ENCODE measurements at places on chromosomes 5 and 9.

DNA sequence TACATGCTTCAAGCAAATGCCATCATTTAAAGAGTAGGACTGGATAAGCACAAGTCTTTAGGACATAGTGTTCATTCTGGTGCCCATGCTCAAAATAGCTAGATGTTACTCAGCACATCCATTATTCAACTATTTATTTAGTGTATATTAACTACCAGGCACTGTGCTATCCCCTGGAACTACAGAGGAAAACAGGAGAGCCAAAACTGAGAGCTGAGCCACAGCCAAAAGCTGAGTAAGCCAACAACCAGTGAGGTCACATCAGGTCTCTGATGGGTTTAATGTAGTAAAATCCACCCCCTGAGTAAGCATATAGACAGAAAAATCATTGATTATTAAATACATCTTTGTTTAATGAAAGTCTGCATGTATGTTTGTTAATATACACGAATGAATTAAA is 469.3 kb upstream of the DMAC1 start:
- no peak for DNase-seq

- DNase-seq: no peak
Measured at GRCh38 chr5:43244823-43245565, 53.0 kb downstream of the NIM1K start.

GRCh38 chr9:98263482-98264357 is 8.3 kb upstream of the TBC1D2 start:
- DNase-seq: peak; percentile 86

- DNase-seq: no peak
Measured at GRCh38 chr5:177353093-177353492, 1.6 kb upstream of the LMAN2 start.

DNA sequence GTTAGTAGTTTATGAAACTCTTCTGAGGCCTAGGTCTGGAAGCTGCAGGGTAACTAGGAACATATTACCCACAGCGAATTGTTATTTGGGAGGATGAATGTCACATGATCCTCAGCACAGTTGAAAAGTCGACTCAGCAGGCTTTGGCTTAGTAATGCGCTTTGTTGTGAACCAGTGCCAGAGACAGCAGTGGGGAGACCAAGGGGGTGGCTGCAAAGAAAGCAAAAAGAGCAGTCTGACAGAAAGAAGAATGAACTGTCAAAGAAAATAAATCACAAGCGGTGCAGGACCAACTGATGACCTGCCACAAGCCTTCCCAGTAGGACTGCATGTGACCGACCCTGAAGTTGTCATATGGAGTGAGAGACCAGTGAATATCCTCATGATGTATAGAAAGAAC is 170.0 kb downstream of the CCDC171 start:
- DNase-seq: no peak

GRCh38 chr9:119282476-119283077 is 86.7 kb downstream of the BRINP1 start:
- no peak for DNase-seq

DNA sequence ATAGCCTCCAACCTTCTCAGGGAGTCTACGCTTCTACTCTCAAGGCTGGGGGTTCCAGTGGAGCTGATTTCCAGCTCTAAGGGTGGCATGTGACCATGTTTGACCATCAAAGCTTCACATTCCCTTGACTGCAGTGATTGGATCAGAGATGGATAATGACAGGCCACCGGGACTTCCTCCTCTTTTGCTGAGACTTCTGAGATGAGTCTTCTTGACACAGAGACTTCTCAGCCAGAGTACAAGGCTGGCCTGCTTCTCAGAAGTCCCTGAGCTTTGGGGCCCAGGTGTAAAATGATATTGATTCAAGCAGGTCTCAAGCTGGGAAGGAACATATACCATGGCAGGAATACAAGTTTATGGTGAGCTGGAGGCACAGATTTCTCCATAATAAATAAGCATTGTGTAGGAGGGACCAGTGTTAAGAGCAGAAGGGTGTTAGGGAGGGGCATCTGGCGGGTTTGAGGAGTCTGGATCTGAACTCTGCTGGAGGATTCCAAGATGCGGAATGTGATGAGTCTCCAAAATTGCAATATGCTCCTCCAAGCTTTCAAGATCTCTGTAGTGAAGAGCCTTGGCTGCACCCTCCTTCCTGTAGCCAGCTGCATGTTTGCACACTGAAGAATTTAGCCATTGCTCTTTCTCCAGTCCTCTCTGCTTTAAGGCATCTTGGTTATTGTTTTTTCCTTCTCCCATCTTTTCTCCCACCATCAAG is 41.7 kb upstream of the HSD17B4 start:
- DNase-seq: no peak

DNA sequence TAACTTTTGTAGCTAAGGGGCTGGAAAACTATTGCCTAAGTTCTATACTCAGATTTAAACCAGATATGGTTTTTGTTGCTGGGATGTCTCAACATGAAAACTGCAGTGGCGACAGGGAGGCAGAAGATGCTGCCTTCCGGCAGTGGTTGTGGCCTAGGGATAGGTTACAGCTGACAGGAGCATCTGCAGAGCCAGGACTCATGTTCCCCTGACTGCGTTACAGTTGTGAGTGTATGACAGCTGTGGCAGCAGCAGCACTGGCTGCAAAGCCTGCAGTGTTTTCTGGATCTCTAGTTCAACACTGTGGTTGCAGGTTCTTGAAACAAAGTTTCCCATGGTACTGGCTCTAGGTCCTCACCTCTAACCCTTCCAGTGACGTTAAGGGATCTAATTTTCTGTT is 498.8 kb upstream of the CDH18 start:
- no peak for DNase-seq

DNA sequence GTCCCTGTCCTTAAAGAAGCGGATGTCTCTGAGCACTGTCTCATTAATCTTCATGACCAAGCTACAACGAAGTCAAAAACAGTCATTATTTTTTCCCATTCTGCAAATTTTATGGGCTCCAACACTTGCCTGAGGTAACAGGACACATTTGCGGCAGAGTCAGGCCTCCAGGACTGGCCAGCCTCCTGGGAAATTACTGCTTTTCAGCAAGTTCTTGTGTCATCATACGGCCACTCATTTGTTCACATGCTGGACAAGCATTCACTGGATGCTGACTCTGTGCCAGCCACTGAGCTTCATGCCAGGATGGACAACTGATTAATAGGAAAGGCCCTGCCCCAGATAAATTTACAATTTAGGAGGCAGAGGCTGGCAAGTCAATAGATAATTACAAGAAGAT is 305.7 kb downstream of the ACTL7B start:
- DNase-seq: no peak

- DNase-seq: no peak
Measured at GRCh38 chr9:2725898-2726649, 8.8 kb downstream of the KCNV2 start.

DNA sequence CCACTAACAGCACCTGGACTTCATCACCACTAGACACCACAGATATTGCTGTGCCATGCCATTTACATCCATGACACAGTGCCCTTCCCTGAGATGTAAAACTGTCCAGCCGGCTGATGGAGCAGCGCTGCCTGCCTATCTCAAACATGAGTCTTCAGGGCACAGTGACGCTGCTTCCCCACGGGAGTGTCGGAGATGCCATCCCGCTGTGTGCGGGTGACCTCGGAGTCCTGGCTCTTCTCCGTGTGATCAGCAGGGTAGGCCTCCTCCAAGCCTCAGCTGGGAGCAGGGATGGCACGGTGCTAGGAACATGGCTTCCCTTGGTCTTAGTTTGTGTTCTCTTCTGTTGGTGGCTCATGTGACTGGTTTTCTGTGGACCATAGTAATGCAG is 130.3 kb upstream of the FAM120A start:
- no peak for DNase-seq

GRCh38 chr5:100423330-100423729 is 111.8 kb upstream of the FAM174A start:
- DNase-seq: no peak

GRCh38 chr5:176837707-176838115 is 27.4 kb downstream of the UNC5A start:
- peak; percentile 50 for DNase-seq

GRCh38 chr5:156407251-156407650 is 80.3 kb downstream of the SGCD start:
- no peak for DNase-seq

DNA sequence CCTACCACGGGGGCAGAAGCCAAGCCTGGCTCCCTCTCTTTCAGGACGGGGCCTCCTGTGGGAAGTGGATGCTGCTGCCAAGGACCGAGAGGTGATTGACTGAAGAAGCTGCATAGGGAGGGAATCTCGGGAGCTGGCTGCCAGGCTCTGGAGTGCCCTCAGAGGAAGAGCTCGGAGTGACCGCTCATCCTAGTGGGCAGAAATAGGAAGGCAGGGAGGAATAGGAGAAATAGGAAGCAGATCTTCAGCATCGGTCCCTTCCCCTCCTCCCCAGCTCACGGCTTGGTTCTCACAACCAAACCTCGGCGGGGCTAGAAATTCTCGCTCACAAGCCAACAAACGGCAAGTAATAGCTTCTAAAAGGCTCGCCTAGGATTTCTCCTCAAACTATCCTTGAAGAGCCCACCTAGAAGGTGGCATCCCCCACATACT is 159.9 kb upstream of the RAI14 start:
- DNase-seq: no peak

GRCh38 chr9:125407432-125407973 is 145.9 kb downstream of the GAPVD1 start:
- no peak for DNase-seq

DNA sequence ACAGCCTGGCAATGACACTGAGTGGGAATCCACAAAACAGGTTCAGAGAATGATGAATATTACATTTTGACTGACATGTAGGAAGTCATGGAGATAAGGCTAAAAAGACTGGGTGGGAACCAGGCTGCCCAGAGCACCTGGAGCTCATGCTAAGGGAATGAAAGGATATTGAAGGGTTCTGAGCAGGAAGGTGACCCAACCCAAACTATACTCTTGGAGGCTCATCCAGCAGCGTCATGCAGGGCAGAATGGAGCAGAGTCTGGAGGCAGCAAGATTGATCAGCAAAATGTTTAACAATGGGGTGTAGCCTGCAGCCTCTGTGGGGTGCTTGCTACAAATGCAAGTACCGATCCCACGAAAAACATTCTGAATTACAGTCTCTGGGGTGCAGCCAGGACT is 120.2 kb downstream of the PSD2 start:
- DNase-seq: no peak

GRCh38 chr9:8262625-8263622 is 463.3 kb upstream of the DMAC1 start:
- no peak for DNase-seq

DNA sequence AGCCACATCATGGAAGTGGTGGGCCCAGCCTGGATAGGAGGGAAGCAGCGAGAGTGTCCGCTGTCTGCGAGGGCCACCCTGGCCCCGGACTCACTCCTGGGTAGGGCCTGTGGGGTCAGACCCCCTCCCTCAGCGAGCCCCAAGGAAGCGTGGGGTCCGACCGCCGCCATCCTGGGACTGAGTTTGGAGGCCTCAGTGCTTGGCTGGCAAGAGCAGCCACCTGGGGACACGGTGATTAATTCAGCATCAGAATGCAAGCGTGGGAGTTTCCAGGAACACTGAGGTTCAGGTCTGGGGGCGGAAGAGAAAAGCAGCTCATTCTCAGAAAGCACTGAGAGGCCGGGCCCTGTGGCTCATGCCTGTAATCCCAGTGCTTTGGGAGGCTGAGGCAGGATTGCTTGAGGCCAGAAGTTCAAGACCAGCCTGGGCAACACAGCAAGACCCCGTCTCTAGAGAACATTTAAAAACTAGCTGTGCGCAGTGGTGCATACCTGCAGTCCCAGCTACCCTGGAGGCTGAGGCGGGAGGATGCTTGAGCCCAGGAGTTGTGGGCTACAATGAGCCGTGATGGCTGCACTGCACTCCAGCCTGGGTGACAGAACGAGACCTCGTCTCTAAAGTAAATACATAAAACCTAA is 18.3 kb upstream of the CAMSAP1 start:
- no peak for DNase-seq

DNA sequence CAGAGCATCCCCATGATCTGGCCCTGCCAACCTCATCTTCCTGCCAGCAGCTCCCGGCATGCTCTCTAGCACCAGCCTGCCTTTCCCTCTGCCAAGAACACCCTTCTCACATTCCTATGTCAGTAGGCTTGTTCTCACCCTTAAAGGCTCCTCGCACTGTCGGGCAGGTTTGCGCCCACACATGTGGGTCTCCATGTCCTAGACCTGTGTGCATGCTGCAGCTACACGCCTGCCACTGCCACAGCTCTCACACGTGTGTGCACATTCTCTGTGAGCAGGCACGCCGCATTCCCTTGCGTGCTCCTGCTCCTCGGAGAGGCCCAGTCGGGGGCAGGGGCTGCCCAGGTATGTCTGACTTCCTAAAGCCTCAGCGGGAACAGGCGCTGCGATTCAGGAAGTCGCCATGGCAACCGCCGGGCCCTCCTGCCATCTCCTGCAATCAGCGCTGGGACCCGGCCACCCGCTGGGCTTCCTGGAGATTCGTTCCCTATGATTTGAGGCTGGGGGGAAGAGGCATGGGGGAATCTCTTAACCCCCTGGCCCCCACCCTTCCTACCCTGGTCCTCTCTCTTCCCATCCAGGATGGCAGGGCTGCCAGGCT is 28.1 kb downstream of the NDUFA8 start:
- DNase-seq: no peak

DNA sequence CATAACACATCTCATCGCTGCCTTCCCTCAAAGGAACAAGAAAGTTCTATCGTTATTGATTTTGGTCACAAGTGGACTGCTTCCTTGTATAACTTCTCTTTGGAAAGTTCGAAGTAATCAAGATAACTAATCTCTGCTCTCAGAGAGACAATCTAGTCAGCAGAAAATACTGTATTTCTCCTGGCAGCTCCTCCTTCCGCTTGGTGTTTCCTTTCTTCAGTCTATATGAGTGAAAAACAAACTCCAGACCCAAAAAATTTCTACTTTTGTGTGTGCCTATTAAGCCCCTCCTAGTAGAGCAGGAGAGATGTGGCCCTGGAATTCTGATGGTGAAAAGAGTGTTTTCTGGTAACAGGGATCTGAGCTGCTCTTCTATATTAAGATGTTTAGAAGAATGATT is 24.5 kb downstream of the OSTF1 start:
- DNase-seq: no peak

All from CD8-positive, alpha-beta T cell (primary cell).